ENCODE measurements at places on chromosomes 1 and 21.

GRCh38 chr1:101435831-101436511, 199.2 kb downstream of the S1PR1 start:
- DNase-seq = no peak

DNA sequence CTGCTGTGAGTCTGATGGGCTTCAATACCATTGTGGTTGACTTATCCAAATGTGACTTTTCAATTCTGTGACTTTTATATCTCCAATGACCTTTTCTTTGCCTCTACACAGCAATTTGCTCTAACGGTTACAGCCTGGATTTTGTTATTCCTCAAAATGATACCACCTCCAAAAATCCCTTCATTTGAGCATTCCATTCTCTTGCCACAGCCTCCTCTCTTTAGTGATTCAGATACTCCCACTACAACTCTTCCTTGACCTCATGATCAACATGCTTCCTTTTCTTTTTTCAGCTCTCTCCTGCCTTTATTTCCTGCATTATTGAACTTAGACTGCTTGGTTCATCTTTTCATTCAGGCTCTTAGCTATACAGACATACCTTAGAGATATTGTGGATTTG, 16.6 kb upstream of the IL19 start:
- DNase-seq = no peak

DNA sequence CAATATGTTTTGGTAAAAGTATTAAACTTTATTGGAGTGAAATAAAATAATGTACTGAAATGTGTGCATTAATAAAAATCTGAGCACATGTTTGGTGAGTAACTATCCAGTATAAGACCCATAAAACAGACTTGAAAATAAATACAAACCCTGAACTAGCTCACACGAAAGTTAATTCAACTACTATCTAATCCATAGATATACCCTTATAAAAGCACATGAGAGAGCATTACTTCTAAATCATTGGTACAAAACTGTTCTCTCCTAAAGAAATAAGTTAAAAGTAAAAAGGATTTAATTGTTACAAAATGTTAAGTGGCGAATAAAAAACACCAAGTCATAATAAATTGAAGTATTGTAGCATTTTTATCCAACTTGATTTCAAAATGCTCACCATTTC, 295.6 kb downstream of the PTPRC start:
- DNase-seq = no peak

- DNase-seq = no peak
Measured at GRCh38 chr1:54276617-54277450, 76.9 kb downstream of the MRPL37 start.

- DNase-seq = no peak
Measured at GRCh38 chr1:235295902-235296350, 32.1 kb downstream of the ARID4B start.

- DNase-seq = no peak
Measured at GRCh38 chr1:182552527-182552926, 36.5 kb downstream of the RNASEL start.

DNA sequence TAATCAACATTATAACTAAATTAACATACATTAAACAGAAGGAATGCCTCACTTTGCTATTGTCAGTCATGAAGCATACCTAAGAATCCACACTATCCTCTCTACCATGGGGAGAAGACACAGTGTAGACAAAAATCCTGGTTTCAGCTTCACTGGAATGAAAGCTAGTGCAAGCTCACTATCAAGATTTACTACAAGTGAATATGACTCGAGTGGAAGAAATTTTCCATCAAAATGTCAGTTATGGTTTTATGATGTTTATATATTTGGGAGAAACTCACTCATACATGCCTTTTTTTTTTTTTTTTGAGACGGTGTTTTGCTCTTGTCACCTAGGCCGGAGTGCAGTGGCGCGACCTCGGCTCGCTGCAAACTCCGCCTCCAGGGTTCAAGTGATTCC, 424.3 kb downstream of the KCNT2 start:
- DNase-seq = no peak

DNA sequence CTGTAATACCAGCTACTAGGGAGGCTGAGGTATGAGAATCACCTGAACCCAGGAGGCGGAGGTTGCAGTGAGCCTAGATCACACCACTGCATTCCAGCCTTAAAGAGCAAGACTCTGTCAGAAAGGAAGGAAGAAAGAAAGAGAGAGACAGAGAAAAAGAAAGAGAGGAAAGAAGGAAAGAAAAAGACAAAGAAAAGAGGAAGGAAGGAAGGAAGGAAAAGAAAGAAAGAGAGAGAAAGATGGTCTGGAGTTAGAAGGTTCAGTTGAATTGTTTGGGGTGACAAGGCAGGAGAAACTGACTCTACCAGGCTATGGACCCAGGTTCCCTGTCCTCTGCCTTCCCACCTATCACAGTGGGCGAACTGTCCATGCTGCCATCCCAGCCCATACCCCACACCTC, 27.4 kb upstream of the PIK3CD start:
- no peak for DNase-seq

- peak; percentile 5 for DNase-seq
Measured at GRCh38 chr1:70779571-70779970, 268.0 kb downstream of the PTGER3 start.

- no peak for DNase-seq
Measured at GRCh38 chr1:183092350-183092749, 69.1 kb downstream of the LAMC1 start.

DNA sequence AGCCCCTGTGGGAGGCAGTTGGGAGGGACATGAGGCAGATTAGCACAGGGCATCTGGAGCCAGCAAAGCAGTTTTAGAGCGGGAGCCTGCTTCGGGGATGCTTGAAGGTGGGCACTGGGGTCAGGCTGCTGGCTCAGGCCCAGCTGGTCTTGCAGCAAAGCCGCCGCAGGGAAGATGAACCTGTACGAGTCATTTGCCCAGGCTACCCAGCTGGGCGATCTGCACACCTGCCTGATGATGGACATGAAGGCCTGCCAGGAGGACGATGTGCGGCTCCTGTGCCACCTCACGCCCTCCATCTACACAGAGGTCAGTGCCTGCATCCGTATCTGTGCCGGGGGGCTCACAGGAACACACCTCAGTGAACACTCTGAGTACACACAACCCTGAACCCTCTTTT, 7.7 kb upstream of the SLC27A3 start:
- DNase-seq = no peak
